ENCODE measurements at places on chromosomes 12 and 14. TPM values are rescaled to one million over a fixed set of nuclear protein-coding genes. Genes with fewer than 3 reads are reported as not detected.

NUMB gene
- total RNA-seq = 38.1 TPM

CTDSP2 gene
- total RNA-seq = 38.3 TPM

MIP gene
- not detected for total RNA-seq

SIX1 gene
- total RNA-seq = 0.79 TPM

GARIN6 gene
- not detected for total RNA-seq

HSPB8 gene
- total RNA-seq = 24.6 TPM

TBX3 gene
- total RNA-seq = 0.66 TPM

HOXC10 gene
- total RNA-seq = not detected

TAS2R8 gene
- total RNA-seq = not detected

DLK1 gene
- total RNA-seq = not detected
